ENCODE measurements at places on chromosomes 6 and 20.
A peak's percentile ranks its signal among the peaks of the same experiment; 100 is the strongest.

DNA sequence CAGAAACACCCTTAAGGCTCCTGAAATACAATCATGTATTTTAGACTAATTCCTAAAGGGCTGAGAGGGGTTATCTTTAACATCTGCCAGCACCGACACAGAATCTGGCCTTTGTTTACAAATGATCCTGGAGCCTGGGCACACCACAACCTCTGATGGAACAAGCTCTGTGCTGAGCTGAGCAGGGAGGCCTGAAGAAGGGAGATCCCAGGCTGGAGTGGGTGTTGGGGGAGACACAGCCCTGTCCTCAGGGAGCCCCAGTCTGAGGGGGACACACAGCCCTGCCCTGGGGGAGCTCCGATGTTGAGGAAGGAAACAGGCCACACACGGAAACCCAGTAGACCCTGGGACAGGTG is 130.5 kb downstream of the VEGFA start:
- DNase-seq: no peak

- peak; percentile 36 for DNase-seq
Observed at GRCh38 chr20:36573798-36574365, 485 bp downstream of the TGIF2 start.

DNA sequence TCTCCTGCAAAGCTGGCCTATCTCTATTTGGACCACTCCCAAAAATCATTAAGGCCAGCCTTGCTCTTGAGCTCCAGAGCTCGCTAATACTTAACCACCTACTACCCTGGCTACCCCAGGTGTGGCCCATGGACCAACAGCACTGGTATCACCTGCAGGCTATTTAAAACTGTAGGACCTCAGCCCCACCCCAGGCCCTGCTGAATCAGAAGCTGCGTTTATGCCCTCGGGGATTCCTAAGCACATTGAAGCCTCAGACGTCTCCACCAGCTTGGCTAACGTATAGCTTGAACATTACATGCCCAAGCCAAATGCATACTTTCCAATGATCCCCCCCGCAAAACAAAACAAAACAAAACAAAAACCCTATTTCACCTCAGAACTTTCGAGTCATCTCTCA is 19.7 kb upstream of the SPAG4 start:
- no peak for DNase-seq

DNA sequence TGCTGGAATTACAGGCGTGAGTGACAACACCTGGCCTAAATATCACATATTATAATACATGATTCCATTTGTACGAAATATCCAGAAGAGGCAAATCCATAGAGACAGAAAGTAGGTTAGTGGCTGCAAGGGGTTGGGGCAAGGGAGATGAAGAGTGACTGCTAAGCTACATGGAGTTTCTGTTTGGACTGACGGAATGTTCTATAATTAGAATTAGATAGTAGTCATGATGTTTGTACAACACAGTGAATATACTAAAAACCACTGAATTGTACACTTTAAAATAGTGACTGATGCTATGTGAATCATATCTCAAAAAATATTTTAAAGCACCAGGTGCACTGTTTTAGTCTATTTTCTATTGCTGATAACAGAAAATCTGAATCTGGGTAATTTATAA is 3.7 kb upstream of the HEBP2 start:
- no peak for DNase-seq

GRCh38 chr20:32538526-32538939 is 46.6 kb downstream of the NOL4L start:
- no peak for DNase-seq

DNA sequence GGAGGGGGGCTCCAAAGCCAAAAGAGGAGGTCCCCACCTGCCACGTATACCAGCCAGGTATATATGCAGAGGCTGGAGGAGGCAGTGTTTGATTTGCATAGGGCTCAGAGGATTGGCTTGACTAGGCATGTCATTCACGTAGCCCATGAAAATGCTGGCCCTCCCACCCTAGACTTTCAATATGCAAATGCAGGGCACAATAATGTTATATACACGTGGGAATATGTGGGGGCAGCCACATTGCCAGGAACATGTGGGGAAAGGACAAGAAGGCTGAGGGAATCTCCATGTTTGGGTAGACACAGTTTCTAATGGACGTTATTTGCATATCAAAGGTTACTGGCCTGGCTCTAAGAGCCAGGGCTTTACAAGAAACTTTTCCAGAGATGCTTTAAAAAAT is 301.8 kb downstream of the FARS2 start:
- no peak for DNase-seq

GRCh38 chr6:9233686-9234085 is 798.3 kb upstream of the SLC35B3 start:
- no peak for DNase-seq

Measured in midbrain (tissue), 1 donor.